ENCODE measurements at places on chromosomes 5 and 9. TPM values are rescaled to one million over a fixed set of nuclear protein-coding genes. Genes with fewer than 3 reads are reported as not detected.
A peak's percentile ranks its signal among the peaks of the same experiment; 100 is the strongest.

DNA sequence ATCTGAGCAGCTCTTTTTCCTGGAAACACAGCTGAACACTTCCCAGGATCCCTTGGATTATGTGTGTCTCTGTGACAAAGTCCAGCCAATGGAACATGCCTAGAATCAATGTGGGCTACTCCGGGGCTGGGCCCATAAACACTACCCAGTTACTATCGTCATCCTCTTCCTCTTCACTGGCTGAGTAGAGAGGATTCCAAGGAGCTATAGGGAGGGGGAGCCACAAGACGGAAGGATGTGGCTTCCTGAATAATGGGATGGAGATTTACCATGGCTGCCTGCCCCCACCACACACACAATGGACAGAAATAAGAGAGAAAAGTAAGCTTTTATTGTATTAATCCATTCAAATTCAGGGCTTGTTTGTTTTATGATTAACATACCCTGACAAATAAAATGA is 22.1 kb upstream of the TAS2R1 start:
- DNase-seq, result no peak

DNA sequence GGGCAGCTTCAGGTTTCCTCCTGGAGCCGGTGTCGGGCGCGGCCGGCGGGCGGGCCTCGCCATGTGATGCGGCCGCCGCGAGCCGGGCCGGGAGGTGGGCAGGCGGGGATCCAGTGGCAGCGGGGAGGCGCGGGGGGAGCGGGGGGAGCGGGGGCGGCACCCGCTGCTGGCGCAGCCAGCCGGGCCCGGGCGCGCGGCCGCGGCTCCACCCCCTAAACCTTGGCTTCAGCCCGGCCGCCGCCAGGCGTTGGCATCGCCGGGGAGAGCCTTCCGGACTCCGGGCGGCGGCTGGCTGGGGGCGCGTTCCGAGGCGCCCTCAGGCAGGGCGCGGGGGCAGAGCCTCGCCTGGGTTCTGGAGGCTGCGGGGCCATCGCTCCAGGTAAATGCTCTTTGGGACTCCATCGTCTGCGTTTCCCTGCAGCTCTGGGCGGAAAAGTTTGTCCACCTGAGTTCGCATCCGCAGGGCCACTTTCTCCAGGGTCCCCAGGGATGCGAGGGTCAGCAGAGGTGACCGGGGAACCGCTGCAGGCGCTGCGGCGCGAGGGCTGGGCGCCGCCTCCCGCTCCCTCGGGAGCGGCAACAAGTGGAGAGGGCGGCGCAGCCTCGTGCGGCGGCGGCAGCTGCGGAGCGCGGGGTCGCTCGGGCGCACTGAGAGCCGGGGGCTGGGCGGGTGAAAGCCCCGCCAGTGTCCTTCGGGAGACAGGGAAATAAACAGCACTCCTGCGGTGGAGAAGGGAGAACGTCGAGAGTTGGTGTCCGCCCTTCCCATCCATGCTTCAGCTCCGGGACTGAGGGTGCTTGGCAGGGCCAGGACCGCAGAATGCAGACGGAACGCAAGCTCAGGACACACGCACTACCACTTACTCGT is at the start of gene ARHGEF28:
ARHGEF28 (plus strand) TSS at position 253 of the 868 bp plus-strand sequence. CDS start 58,656 bp downstream, outside the sequence.
- peak; percentile 18 for DNase-seq

DNA sequence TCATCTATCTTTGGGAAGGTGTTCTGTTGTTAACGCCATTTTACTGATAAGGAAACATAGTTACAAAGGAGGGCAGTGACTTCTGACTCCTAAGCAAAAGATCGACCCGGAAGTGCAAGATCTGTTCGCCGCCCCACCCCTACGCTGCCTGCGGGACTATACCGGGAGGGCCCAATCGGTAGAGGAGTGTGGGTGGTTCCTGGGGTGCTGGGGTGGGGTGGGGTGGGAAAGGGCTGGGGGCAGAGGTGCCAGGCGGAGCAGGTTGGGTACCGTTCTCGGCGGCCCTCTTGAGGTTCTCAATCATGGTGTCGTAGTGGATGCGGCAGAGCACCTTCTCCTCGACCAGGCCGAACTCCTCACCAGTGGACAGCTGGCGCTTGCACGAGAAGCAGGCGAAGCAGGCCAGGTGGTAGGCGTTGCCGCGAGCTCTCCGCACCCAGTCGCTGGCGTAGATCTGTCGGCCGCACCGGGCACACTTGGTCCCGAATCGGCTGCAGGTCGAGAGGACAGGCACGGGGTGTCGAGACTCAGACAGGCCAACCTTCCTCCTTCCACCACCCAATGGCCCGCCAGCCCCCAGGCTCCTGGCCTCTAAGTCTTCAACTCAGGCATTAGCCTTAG is 11.8 kb downstream of the LHX6 start:
- no peak for DNase-seq

- no peak for DNase-seq
These were observed 2071.2 kb upstream of the CDH6 start for GRCh38 chr5:29122306-29122705.

Gene TMEM215
- polyA plus RNA-seq, result not detected

Gene ENDOG
- 2.4 TPM for polyA plus RNA-seq

Gene FOXI1
- not detected for polyA plus RNA-seq

Data from left lung (tissue), 14 donors.